ENCODE measurements at places on chromosomes 4 and X. TPM values are rescaled to one million over a fixed set of nuclear protein-coding genes. Genes with fewer than 3 reads are reported as not detected.

GPRASP2 gene
- 10.9 TPM for total RNA-seq

XK gene
- total RNA-seq: under 0.01 TPM

DNA sequence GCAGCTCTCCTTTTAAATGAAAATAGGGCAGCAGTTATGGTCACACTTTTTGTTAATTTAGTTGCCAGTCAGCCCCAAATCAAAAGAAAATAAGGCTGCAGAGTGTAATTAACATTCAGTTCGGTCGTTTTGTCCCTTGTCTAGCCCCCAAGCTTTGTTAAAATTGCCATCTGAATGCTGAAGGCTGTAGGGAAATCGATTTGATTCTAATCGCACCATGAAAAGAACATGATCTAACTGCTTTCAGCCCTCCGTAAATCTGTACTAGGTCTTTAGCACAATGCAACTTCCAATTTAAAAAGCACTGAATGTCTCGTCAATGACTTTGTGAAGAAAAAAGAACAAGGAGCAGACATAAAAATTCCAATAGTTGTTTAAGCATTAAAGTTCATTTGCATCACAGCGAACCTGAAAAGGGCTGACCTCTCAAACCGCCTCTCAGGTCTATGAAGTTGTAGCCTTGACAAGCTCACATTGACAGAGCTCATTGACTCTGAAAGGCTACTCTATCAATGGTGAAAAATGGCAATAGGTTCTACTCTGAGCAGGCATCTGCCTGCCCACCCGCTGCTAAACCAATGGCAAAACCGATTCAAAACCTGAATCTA, 48.9 kb downstream of the CHIC2 start:
- H3K4me1 ChIP-seq: no peaks in the 10 kb centered on the region
- H3K36me3 ChIP-seq: peaks cover 12% of the 10 kb centered on the region
- no peaks in the 10 kb centered on the region for H3K27me3 ChIP-seq

GRCh38 chr4:176011529-176011928, 54.1 kb upstream of the WDR17 start:
- no peaks in the 10 kb centered on the region for H3K4me1 ChIP-seq
- H3K4me3 ChIP-seq: no peak overlapping the region
- H3K36me3 ChIP-seq: no peaks in the 10 kb centered on the region
- no peak overlapping the region for H3K27ac ChIP-seq

- H3K27me3 ChIP-seq: no peaks in the 10 kb centered on the region
- H3K4me1 ChIP-seq: peaks cover 24% of the 10 kb centered on the region
- no peaks in the 10 kb centered on the region for H3K36me3 ChIP-seq
- peak overlapping the region; percentile 48 for H3K4me3 ChIP-seq
- H3K27ac ChIP-seq: no peak overlapping the region
- no peak for DNase-seq
These were observed 123.2 kb upstream of the NAP1L5 start for GRCh38 chr4:88820698-88821415.

DNA sequence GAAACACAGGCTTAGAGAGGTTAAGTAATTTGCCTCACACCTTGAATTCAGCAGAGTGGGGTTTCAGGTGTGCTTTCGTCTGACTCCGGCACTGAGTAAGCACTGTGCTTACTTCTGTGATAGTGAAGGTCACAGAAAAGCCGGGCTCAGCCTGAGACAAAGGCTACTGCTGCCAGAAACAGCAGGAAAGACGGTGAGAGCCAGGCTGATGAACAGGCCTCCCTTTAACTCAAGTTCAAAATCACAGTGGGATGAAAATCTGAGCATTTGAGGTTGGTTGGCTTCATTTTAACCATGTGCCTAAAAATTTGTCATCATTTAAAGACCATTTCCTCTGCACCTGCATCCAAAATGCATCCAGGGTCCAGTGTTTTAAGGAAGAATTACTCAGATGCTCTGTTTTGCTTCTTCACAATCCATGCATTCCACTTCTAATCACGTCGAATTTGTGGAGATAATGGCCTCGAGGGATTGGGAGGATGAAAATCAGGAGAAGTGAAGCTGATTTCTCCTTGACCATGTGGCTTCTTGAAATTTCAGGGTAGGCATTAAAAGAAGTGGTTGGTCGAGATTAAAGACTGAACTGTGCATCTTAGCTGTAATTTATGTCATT, 121.2 kb upstream of the LNX1 start:
- no peaks in the 10 kb centered on the region for H3K36me3 ChIP-seq
- no peak overlapping the region for H3K4me3 ChIP-seq
- H3K27me3 ChIP-seq: no peaks in the 10 kb centered on the region
- H3K27ac ChIP-seq: peak overlapping the region; percentile 50
- no peak for DNase-seq

- H3K27me3 ChIP-seq: peaks cover 2% of the 10 kb centered on the region
- peak overlapping the region; percentile 73 for H3K4me3 ChIP-seq
- H3K36me3 ChIP-seq: no peaks in the 10 kb centered on the region
- no peak for DNase-seq
- H3K27ac ChIP-seq: no peak overlapping the region
These were observed 24.9 kb downstream of the GPRASP3 start for GRCh38 chrX:102745513-102745856.

GRCh38 chr4:174580597-174580996, 58.3 kb upstream of the HPGD start:
- no peak for DNase-seq
- H3K4me1 ChIP-seq: no peaks in the 10 kb centered on the region
- H3K27me3 ChIP-seq: no peaks in the 10 kb centered on the region
- no peaks in the 10 kb centered on the region for H3K36me3 ChIP-seq

DNA sequence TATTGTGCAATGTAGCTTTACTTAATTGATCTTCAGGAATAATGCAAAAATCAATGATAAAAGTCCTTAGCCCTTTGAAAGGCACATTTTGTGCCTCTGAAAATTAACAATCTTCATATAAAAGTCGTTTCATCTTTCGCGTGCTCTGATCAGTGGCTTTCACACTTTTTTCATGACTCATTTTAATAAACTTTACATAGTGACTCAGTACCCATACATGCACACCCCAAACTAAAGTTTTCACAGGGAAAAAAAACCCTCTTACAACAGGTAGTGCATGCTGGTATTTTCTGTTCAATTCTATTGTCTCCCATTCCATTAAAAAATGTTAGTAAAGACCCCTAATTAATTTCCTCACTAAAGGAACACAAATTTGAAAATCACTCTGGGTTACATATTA, 21.5 kb downstream of the RWDD4 start:
- no peaks in the 10 kb centered on the region for H3K36me3 ChIP-seq
- peak overlapping the region; percentile 70 for H3K27ac ChIP-seq
- H3K4me1 ChIP-seq: peaks cover 31% of the 10 kb centered on the region
- H3K27me3 ChIP-seq: no peaks in the 10 kb centered on the region

GRCh38 chrX:13151828-13152517, 107.6 kb upstream of the FAM9C start:
- no peak overlapping the region for H3K4me3 ChIP-seq
- H3K36me3 ChIP-seq: no peaks in the 10 kb centered on the region
- H3K27me3 ChIP-seq: no peaks in the 10 kb centered on the region
- peaks cover 7% of the 10 kb centered on the region for H3K4me1 ChIP-seq
- peak overlapping the region; percentile 62 for H3K27ac ChIP-seq
- no peak for DNase-seq

GRCh38 chr4:15568821-15569220, 86.3 kb downstream of the FBXL5 start:
- DNase-seq: no peak
- no peak overlapping the region for H3K27ac ChIP-seq
- no peaks in the 10 kb centered on the region for H3K27me3 ChIP-seq
- peaks cover 28% of the 10 kb centered on the region for H3K36me3 ChIP-seq
- no peaks in the 10 kb centered on the region for H3K4me1 ChIP-seq
- no peak overlapping the region for H3K4me3 ChIP-seq

- H3K27me3 ChIP-seq: no peaks in the 10 kb centered on the region
- peaks cover 23% of the 10 kb centered on the region for H3K4me1 ChIP-seq
- no peak for DNase-seq
- H3K4me3 ChIP-seq: peak overlapping the region; percentile 28
- peak overlapping the region; percentile 65 for H3K27ac ChIP-seq
- H3K36me3 ChIP-seq: peaks cover 3% of the 10 kb centered on the region
These were observed 8.8 kb downstream of the PPM1K start for GRCh38 chr4:88275516-88275915.

- DNase-seq: no peak
- no peaks in the 10 kb centered on the region for H3K27me3 ChIP-seq
- H3K36me3 ChIP-seq: no peaks in the 10 kb centered on the region
- H3K4me1 ChIP-seq: no peaks in the 10 kb centered on the region
- H3K4me3 ChIP-seq: no peak overlapping the region
These were observed 417.1 kb upstream of the MAGEB16 start for GRCh38 chrX:35380808-35381700.

DNA sequence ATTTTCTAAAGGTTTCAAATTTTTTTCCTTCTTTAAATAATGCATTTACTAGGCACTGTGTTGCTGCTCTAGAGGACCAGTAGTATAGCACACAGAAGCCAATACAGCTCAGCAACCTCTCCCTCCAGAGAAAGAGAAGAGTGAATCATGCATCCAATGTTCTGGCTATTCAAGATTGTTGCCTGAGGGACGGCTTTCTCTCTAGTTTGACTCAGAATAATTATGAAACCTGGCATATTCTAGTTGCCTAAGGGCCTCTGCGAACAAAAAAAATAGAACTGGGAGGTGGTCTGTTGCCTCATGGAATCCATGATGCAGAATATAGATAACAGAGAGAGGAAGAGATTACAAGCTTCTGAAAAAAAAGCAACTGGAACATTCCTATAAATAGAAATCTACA, 1233.3 kb upstream of the PABPC4L start:
- H3K27ac ChIP-seq: no peak overlapping the region
- no peaks in the 10 kb centered on the region for H3K4me1 ChIP-seq
- H3K36me3 ChIP-seq: no peaks in the 10 kb centered on the region
- no peaks in the 10 kb centered on the region for H3K27me3 ChIP-seq

All from osteoblast (primary cell).